ENCODE measurements at places on chromosomes 5 and 9. TPM values are rescaled to one million over a fixed set of nuclear protein-coding genes. Genes with fewer than 3 reads are reported as not detected.

KCNT1 gene
- 3.3 TPM for total RNA-seq

GRCh38 chr9:18075253-18075952, 398.6 kb upstream of the ADAMTSL1 start:
- H3K27ac ChIP-seq = no peak overlapping the region
- H3K36me3 ChIP-seq = no peaks in the 10 kb centered on the region
- peaks cover 7% of the 10 kb centered on the region for H3K4me1 ChIP-seq
- no peak overlapping the region for H3K4me3 ChIP-seq
- no peak for DNase-seq

DNA sequence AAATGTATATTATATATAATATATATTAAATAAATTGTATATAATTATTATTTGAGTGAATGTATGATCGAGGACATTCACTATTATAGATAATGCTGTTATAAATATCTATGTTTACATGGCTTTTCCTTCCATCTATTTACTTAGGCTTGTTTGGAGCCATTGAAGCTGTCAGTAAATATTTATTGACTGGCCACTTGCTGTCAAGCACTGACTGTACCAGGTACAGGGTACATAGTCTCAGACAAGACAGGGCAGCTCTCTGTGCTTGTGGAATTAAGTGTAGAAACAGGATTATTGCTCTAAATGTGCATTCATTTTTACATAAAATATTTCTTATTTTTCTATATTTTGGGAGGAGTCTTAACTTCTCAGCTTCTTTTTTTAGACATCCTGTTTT, 16.4 kb downstream of the FAXDC2 start:
- H3K27me3 ChIP-seq = no peaks in the 10 kb centered on the region
- peak overlapping the region; percentile 73 for H3K27ac ChIP-seq
- H3K4me1 ChIP-seq = peaks cover 23% of the 10 kb centered on the region
- H3K36me3 ChIP-seq = peaks cover 58% of the 10 kb centered on the region

SLC2A8 gene
- 16.1 TPM for total RNA-seq
